Cerebellar nuclear complex (tissue), 1 donor: ENCODE measurements at places on chromosomes 6 and 20.

- DNase-seq = no peak
Observed at GRCh38 chr20:23205211-23205610, 119.1 kb upstream of the CD93 start.

- DNase-seq = no peak
Observed at GRCh38 chr6:33206027-33206863, 1.8 kb downstream of the HSD17B8 start.

- no peak for DNase-seq
Observed at GRCh38 chr20:50431066-50431450, 79.1 kb upstream of the PTPN1 start.

DNA sequence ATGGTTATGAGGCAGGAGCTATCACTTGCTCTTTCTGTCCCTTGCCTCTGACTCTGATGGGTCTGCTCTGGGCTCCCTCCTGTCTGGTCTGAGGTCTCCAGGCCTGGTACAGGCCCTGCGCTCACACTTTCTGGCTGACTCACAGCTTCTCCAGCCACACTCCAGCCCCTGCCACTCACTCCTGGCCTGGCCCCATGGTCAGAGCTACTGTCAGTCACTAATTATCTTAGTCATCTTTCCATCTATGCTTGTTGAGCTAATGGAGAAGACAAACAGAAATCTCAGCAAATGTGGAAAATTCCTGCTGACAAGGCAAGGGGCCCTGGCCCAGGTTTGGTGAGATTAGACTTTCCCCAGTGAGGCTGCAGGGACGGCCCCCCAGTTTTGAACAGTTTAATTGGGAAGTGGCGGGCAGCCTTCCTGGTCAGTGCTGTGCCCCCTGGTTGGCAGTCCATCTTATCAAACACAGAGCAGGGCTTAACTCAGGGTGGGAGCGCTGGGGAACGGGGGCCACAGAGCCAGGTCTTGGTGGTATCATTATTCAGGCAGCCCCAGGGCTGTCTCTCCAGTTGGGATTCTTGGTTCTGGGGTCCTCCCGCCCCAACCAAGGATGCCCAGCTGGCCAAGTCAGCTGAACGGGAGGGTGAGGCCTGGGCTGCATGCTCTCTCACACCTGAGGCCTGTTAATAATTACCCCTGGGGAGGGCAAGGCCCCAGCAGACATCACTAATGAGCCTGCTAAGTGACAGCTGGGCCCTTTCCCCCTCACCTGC, 63.4 kb downstream of the VEGFA start:
- DNase-seq = no peak

DNA sequence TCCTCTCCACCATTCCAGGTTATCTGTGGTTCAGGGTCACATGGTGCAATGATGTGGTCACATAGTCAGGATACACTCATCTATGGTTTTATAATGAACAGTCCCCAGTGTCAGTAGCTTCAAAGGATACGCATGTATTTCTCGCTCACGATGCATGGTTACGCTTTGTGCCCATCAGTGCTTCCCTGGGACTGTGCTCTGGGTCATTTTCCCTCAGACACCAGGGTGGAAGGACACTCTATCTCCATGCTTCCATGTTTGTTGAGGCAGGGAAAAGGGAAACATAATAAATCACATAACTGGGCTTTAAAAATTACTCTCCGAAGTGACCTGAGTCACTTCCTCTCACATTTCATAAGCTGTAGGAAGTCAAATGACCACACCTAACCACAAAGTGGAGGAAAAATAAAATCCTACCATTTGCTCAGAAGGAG, 394.8 kb upstream of the NOX3 start:
- DNase-seq = no peak

GRCh38 chr6:61193771-61194170, 1092.3 kb downstream of the KHDRBS2 start:
- no peak for DNase-seq

GRCh38 chr6:151490996-151491395, 2.8 kb upstream of the CCDC170 start:
- no peak for DNase-seq

DNA sequence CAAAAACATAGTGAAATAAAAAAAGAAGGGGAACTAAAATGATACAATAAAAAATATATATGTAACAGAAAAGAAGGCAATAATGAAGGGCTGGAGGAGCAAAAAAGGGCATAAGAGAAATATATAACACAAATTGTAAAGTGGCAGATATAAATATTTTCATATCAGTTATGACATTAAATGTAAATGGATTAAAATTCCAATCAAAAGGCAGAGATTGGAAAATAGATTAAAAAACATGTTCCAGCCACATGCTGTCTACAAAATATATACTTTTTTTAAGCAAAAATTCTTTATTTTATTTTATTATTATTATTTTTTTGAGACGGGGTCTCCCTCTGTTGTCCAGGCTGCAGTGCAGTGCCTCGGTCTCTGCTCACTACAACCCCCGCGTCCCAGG, 23.9 kb upstream of the NT5E start:
- no peak for DNase-seq
